ENCODE measurements at places on chromosomes 2 and 18.

- ATAC-seq = no peak
Measured at GRCh38 chr2:33709951-33710350, 110.9 kb upstream of the FAM98A start.

DNA sequence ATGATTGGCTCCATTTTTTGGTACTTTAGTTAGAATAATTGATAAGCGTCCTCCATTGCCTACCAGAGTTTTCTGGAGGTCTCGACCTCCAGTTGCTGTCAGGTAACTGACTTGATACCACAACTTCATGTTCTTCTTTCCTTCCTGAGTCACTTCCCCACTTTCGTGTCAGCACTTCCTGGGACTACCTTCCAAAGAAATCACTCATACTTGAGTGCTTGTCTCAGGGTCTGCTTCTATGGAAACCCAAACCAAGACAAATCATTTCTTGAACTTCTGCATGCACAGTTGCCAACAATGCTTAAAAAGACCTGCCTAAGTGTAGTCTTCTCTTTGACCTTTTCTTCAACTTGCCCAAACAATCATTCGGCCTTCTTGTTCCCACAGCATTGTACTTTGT lies 210.3 kb upstream of the ETAA1 start:
- no peak for ATAC-seq

- ATAC-seq = no peak
Measured at GRCh38 chr2:29450596-29451222, 335.5 kb downstream of the CLIP4 start.

DNA sequence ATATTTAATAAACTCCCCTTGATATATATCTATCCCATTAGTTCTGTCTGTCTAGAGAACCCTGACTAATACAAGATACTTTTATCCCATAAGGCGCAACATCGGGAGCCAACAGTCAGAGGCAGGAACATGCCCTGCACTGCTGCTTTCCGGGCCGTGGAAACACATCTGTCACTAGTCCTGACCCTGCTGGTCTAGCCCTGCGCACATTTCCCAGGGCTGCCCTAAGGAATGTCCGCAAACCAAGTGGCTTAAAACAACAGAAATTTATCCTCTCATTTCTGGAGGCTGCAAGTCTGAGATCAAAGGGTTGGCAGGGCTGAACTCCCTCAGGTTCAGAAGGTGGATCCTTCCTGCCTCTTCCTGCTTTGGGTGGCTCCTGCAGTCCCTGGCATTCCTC lies 114.2 kb upstream of the TPO start:
- ATAC-seq = no peak

DNA sequence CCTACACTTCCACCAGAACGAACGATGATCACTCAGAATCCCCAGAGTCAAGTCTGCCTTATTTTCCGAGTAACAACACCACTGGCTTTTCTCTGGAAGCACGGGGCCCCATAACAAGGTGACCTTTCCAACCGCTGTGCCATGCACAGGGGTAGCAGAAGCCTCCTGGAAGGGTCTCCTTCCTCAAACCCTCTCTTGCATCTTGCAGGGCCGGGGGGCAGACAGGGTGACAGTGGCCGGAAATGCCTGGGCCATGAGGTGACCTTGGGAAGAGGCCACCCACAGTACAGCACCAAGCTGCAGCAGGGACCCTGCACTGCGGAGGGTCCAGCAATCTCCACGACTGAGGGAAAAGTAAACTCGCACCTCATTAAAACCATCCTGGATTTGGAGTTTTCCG lies 108.5 kb downstream of the PXDN start:
- no peak for ATAC-seq

DNA sequence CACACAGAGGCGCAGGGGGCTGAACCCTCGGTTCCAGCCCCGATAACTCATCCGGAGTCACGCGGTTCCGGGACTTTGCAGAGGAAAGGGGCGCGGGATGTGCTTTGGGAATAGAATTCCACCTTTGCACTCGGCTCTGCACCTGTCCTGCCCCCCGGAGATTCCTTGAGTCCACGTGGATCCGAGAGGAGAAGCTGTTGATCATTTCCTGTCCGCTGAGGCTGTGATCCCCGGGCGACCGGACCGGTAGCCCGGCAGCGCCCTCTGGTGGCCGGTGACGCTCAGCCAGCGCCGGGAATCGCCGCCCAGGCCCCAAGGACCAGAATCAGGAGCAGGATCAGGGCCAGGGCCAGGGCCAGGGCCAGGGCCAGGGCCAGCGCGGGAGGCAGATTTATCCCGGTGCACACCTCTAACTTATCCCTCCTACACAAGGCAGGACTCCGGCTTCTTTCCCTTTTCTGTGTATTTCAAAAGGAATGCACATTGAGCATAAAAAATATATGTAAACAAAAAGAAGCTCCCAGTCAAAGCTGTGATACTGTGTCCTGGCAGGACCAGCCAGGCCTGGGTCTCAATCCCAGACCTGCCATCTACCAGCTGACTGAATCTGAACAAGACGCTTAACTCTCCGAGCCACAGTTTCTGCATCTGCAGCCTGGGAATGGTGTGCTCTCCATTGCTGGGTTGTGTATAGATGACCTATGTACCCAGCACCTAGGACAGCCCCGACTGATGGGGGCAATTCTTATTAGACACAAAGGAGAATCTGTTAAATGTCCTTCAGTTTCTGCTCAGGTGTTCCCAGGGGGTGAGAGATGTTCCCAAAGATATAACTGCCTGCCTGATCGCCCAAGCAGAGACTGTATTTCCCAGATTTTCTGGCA lies 8.5 kb upstream of the SPATA3 start:
- peak; percentile 98 for ATAC-seq

DNA sequence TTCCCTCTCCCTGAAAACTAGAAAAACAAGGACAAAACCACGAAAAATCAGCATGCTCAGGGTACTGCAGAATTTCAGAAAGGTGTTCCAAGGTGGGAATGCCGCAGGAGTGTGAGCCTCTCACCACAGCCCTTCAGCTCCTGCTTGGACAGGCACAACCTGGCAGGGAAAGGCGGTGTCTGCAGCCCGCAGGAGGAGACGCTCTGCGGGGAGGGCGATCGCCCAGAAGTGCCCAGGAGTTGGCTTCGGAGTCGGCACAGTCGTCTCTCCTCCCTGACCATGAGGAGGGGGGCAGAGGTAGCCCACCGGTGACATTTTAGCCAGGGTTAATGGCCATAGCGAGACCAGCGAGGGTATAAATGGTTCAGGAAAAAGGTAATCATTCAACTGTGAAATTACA lies 57.2 kb downstream of the TMEM18 start:
- ATAC-seq = no peak

GRCh38 chr2:15367205-15367604 lies 193.9 kb downstream of the NBAS start:
- ATAC-seq = no peak

DNA sequence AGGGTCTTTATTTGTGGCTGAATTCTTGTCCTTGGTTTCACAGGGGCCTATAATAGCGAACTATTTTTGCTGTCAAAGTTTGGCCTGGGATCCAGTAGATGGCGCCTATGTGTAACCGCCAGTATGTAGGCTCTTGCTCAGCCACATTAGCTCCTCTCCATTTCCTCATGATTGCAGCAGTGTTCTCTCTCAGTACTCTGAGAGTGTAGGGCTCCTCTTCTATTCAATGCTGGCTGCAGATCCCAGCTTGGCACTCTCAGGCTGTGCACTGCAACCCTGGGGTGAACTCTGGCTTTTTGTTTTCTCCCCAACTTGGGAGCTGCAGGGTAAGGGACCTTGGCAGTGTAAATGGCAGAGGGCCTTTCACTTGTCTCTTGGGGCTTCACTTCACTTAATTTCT lies 344.6 kb upstream of the CHAC2 start:
- peak; percentile 82 for ATAC-seq

DNA sequence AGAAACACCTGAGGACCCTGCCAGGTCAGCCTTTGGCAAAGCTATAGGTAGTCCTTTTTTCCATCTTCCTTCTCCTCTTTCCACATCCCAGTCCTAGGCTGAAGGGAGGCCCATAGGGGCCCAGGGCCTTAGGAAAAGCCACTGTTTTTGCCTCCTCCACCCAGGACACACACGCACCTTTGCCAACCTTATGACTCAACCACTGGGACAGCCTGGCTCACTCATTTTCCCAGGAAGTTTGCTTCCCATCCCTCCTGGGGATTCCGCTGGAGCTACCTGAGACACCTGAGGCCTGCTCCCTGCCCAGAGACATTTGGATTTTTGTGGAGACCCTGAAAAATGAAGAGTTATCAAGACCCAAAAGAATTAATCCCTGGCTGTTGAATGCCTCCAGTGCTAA lies 273.4 kb upstream of the SIX2 start:
- no peak for ATAC-seq

DNA sequence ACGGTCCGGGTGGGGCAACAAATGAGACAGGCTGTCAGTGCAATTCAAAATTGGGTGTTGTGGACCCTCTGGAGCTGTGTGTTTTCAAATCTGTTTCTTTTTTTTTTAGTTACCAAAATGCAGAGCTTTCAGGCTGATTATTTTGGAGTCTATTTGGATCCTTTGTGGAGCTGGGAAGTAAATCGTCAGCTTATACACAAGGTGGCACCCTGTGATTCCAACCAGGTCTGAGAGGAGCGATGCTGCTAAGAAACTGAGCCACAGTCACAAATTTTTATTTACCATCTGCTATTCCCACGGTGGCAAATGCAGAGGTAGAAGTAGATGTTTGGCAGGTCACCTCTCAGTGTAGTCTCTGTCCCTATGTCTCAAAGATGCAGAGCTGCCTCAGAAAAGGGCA lies 3.8 kb upstream of the EPC2 start:
- ATAC-seq = no peak

GRCh38 chr18:2406544-2406943 lies 164.8 kb downstream of the METTL4 start:
- ATAC-seq = no peak

DNA sequence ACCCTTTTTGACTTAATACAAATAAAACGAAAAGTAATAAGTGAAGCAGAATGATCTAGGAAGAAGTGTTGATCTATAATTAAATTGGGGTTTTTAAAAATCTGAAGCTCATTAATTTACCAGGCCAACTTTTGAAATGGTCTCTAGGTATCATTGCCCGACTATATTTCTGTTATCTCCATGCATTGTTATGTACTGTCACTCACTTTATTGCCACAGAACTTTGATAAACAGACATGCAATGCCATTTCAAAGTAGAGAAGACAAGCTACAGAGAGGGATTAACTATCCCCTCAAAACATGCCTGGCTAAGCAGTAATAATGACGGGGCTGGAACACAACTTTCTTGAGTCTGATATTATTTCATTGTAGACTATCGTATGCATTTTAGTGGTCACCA lies 147.6 kb upstream of the ITGA4 start:
- ATAC-seq = no peak

GRCh38 chr2:160257041-160257742 lies 57.1 kb upstream of the ITGB6 start:
- ATAC-seq = no peak

DNA sequence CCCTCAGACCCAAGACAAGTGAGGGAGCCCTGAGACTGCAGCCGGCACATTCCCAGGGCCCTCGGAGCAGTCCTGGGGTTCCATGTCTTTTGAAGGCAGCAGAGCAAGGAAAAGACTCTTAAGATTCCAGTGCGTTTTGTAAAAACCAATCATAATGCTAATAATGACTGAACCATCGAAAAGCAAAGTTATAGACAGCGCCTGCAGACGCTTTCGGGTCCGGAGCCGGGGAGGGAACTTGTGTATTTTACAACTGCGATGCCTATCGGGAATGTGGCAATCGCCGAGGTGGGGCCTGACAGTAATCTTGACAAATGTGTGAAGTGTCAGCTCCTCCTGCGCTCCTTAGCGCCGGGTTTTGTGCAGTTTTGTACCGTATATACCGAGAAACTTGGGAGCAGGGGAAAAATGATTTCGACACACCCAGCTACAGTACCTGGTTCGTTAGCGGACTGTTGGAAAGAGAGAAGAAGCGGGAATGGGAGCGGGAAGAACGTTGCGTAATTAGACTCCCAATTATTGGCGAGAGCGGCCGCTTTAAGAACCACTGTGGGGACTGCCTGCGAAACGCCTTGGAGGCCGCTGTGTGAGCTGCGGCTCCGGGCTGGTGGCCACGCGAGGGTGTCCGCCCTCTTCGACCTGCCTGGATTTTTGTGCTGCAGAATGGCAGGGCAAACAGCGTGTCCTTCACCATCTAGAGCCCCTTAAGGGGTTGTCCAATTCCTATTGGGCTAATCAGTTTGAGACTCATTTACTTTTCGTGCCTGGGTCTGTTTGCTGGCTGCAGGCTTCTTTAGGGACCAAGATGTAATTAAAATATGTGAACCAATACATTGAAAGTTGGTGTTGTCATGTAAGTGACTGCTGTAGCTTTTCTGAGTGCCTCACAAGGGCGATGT lies 2.4 kb downstream of the EPAS1 start:
- ATAC-seq = no peak

All from motor neuron (in vitro differentiated cells).